ENCODE measurements at places on chromosomes 6 and 20.

GRCh38 chr6:155141002-155141401 is 122.8 kb upstream of the CLDN20 start:
- no peak for DNase-seq

DNA sequence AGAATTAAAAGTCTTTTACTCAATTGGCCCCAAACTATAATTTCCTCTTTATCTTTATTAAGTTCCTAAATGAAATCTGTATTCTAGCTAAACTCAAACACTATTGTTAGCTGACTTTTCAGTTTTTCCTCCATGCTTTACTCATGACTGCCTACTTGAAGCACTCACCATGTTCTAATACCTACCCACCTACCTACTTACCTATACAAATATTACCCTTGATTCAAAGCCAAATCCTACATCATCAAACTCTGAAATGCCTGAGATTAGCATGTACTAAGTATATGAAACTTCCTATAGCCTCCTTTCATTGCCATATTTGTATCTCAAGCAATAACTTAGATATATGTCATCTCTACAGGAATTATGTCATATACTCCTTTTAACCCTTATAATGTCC is 259.7 kb downstream of the HDGFL1 start:
- no peak for DNase-seq

DNA sequence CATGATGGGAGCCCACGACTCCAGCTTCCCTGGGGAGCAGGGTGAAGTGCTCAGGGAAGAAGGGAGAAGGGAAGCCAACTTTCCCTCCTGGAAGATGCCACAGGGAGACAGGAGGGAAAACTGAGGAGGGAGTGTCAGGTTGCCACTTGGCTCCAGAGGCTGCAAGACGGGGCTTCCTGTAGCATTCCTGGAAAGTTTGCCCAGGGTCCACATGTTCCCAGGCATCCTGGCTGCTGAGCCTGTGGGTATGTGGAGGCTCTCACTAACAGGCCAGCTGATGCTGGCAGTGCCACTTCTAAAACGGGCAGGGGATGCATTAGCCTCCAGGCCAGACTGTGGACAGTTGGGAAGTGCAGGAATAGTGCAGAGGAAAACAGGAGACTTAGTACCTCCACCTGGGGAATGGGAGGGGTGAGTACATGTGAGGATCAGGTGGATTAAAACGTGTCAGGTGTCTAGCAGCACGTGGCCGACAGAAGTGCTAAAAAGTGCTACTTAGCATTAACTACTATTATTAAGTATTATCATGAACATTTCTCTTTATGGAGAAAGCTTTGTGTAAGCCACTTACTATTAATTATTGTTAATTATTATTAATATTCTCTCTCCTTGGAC is 33.2 kb downstream of the BANF2 start:
- no peak for DNase-seq

GRCh38 chr6:170144571-170145271 is 146.2 kb downstream of the DLL1 start:
- DNase-seq = no peak

DNA sequence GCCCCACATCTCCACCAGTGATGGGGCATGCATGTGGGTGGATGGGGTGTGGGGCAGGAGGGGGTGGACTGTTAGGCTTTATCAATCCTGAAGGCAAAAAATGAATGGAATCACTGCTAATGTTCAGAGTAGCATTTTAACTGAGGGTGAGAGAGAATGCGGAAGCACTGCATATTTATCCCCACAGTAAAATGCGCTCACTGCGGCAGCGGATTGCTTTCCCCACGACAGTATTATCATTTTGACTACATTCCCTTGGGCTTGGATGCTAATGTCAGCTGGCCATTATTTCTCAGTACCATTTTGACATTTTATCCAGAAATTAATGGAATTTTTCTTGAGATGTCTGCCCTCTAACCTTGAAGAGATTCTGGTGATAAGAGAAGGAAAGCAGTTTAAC is 13.4 kb downstream of the ALDH8A1 start:
- no peak for DNase-seq

- DNase-seq = no peak
These were observed 16.2 kb upstream of the BCAS1 start for GRCh38 chr20:54086507-54087039.

GRCh38 chr20:9838035-9838377 is 870 bp downstream of the PAK5 start:
- DNase-seq = no peak

DNA sequence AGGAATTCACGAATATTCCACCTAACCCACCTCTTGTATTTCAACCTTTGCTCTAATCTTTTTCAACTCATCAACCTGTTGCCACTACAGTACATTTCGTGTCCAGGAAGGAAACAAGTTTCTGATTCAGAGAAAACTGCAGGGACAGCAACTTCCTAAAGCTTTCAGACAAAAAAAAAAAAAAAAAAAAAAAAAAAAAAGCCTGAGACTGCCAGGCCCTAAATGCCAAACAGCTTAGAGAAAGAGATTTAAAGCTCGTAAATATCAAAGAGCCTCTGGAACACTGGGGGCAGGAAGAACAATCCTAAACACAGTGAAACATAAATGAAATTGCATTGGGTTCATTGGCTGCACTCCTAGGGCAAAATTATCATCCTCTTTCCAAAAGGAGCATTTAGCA is 411.2 kb upstream of the SPTLC3 start:
- DNase-seq = no peak

DNA sequence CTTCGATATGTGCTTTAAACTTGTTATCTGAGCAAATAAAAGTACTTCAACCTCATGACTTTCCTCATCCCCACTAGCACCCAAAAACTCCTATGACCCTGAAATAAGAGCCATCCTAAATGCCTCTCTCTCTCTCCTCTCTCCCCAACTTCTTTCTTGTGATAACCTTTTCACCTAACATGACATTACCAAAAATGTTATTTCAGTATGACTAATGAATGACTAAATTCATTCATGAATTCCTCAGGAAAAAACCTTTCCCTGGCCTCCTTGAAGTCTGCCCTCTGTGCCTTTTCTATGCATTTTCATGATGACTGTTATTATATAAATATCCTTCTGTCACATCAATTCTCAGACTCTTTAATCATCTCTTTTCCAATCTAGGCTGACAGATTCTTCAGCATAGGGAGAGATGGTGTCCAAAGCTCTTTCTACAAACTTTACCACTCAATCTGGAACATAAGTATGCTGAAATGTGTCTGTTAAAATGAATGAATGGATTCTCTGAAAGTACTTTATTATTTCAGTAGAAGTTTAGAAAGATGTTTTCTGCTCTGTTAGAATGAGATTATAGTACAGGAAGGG is 114.3 kb upstream of the GGTLC1 start:
- no peak for DNase-seq

GRCh38 chr6:128855581-128856085 is 27.3 kb upstream of the LAMA2 start:
- no peak for DNase-seq

DNA sequence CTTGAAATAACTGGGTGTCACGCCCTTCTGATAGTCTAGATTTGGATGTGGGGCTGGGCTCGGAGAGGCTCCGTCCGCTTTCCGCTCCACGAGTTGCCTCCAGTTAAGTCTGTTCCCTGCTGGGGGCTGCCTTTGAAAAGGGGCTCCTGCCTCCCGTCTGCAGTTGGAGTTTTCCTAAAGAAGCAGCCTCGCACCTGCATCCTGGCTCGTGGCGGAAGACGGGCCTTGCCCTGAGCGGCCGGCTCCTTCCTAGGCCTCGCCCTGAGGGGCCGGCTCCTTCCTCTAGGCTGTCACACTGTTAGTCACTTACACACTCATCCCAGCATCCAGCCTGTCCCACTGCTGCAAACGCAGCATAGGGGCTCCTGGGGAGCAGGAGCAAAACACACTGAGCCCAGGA is 74.4 kb downstream of the SMOC2 start:
- no peak for DNase-seq

GRCh38 chr20:2402271-2402980 is 21.7 kb downstream of the TGM6 start:
- peak; percentile 47 for DNase-seq

- no peak for DNase-seq
These were observed 335.8 kb upstream of the QKI start for GRCh38 chr6:163078712-163079111.

DNA sequence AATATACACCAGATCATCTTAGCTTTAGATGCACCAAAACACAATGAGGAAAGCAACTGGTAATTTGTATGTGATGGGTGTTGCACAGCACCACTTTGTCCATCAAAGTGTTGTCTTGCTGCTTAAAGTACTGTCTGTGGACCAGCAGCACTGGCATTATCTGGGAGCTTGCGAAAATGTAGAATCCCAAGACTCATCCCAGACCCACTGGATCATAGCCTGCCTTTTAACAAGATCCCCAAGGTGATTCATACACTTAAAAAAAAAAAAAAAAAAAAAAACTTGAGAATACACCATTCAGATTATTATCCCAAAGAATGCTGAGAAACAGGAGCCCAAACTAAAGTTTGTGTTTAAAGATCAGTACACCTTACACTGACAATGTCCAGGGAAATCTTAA is 123.4 kb downstream of the TASP1 start:
- no peak for DNase-seq

DNA sequence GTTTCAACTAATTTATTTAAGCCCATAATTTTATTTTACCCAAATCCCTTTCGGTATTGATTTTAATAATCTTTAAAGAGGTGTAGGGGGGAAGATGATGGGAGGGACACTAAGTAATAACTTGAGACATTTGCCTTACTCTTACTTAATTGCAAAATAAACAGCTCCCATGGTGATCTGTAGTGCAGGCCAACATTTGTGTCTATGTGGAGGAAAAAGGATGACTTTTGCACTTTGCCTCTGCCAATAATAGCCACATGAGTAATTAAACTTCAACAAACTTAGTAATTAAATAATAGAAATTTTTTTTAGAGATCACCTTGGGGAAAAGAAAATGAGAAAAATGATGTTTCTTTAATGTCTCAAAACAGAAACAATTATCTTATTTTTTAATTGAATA is 29.9 kb upstream of the CD2AP start:
- no peak for DNase-seq

- DNase-seq = peak; percentile 61
These were observed 52.8 kb downstream of the GTF2H5 start for GRCh38 chr6:158220786-158221442.

- no peak for DNase-seq
These were observed 74.1 kb downstream of the LMBRD1 start for GRCh38 chr6:69722683-69723082.

DNA sequence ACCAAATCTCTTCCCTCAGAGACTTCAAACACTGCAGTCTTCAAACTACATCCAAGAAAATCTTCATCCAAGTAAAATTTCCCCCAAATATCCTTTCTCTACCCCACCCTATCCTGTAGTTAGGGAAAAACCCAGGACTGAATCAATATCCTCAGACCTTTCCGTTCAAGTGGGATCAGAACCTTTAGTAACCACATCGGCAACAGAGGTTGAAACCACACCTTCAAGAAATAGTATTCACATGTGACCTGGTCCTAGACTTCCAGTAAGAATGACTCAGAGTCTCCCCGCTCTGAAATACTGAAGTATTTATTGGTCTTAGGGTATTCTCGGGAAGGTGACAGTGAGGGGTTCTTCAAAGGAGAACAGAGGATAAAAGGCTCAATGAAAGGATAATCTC is 8.7 kb downstream of the HLA-DPA1 start:
- DNase-seq = no peak

GRCh38 chr20:32522776-32523612 is 62.1 kb downstream of the NOL4L start:
- DNase-seq = no peak

GRCh38 chr20:57671662-57672061 is 38.2 kb downstream of the PMEPA1 start:
- no peak for DNase-seq

GRCh38 chr20:59804871-59805665 is 128.4 kb downstream of the SYCP2 start:
- no peak for DNase-seq

- DNase-seq = peak; percentile 69
These were observed 766 bp downstream of the SLC16A10 start for GRCh38 chr6:111087871-111088667.

GRCh38 chr6:115901896-115902295 is 158.8 kb downstream of the FRK start:
- no peak for DNase-seq

DNA sequence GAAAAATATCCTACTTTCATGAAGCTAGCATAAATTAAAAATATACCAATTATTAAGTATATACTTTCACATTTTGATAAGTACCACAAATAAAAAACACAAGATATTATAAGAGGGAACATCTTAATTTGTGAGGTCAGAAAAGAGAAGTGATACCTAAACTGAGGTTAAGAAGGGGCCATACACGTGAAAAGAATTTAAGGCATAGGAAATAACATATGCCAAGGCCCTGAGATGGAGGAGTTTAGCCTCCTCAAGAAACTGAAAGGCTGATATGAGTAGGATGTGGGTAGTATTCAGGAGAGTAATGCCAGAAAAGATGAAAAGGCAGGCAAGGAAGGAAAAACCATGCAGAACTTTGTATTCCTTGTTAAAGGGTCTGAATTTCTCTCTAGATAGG is 116.6 kb upstream of the HTR1E start:
- no peak for DNase-seq

- peak; percentile 47 for DNase-seq
These were observed 24.4 kb upstream of the ARID1B start for GRCh38 chr6:156752666-156753301.

- DNase-seq = no peak
These were observed 334.8 kb downstream of the NRN1 start for GRCh38 chr6:5671601-5672559.

- DNase-seq = no peak
These were observed 1.5 kb downstream of the HM13 start for GRCh38 chr20:31515775-31516107.

- no peak for DNase-seq
These were observed 52.6 kb upstream of the SLC22A1 start for GRCh38 chr6:160069050-160069454.

DNA sequence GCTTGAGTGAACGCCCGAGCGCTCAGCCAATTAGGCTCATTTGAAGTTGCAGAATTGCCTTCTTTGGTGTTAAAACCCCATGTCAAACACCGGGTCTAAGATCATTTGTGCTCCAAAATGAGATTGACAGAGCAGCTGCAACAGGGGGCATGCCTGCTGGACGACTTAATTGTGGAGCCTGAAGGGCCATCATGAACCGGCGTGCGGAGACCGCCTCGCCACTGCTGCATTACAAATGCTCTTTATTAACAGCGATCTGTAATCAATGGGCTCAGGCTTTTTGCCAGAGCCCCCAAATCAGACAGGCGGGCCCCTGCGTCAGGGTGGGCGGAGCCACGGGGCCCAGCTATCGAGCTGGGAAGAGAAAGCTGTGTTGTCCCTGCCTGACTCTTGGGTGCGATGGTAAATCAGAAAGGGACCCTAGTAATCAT is 183.2 kb downstream of the SIM1 start:
- DNase-seq = no peak

DNA sequence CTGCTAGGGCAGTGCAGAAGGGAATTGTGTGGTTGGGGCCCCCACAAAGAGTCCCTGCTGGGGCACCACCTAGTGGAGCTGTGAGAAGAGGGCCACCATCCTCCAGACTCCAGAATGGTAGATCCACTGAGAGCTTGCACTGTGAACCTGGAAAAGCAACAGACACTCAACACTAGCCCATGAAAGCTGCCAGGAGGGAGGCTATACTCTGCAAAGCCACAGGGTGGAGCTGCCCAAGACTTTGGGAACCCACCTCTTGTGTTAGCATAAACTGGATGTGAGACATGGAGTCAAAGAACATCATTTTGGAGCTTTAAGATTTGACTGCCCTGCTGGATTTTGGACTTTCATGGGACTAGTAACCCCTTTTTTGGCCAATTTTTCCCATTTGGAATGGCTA is 328.4 kb upstream of the KHDRBS2 start:
- DNase-seq = no peak
